ENCODE measurements at places on chromosomes 1 and 21.

GRCh38 chr1:173867141-173867752 is 542 bp downstream of the GAS5 start:
- peak; percentile 0 for ATAC-seq

DNA sequence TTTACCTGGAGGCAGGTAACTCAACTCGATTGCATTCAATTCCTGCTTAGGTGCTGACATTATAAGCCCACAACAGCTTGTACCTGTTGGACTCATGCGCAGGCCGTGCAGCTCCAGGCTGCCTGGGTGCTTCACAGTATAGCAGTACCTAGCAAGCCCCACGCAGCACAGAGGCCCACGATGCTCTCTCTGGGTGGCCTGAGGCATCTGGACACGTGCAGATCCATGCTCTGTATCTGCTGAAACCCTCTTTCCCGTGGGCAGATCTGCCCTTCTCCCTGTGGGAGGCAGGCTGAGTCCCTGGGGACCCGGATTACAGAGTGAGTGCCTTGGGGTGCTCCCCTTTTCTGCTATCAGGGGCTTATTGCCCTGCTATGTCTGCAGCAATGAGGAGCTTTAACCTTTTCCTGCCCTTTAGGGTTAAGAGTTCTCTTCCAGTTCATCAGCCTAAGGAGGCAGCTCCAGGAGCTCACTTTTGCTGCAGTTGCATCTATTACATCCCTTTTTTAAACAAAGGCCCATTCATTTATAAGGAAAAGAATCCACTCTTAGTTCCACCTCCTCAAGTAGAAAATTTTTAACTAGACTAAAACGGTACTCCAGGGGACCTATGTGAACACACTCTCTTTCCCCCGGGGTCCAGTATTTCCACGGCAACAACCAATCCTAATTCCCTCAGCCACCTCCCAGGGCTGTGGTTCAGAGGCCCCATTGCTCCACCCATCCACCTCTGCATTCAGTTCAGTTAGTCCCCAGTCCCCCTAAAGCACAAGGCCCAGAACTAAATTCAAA is 19.3 kb downstream of the ITPKB start:
- no peak for ATAC-seq

- no peak for ATAC-seq
These were observed 160.7 kb upstream of the KLHDC7A start for GRCh38 chr1:18320051-18320450.

DNA sequence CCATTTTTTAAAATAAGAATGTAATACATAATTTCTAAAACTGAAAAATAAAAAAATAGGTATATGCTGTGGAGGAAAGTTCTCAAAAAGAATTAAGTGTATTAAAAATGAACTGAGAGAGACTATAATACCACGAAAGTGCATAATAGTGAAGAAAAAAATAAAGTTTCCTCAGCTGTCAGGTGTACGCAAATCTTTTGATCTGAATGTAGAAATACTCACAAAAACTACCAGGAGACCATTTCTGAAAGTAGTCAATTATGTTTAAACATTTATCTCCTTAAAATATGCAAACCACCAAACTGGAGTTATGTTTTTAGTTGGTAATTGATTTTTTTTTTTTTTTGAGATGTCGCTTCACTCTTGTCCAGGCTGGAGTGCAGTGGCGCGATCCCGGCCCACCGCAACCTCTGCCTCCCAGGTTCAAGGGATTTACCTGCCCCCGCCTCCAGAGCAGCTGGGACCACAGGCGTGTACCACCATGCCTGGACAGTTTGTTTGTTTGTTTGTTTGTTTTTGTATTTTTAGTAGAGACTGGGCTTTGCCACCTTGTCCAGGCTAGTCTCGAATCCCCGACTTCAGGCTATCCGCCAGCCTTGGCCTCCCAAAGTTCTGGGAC is 1169.2 kb upstream of the B3GALT2 start:
- no peak for ATAC-seq

GRCh38 chr1:183942933-183943693 is 94.4 kb downstream of the COLGALT2 start:
- peak; percentile 51 for ATAC-seq

- ATAC-seq, result no peak
These were observed 244.7 kb upstream of the POU3F1 start for GRCh38 chr1:38291336-38291735.

DNA sequence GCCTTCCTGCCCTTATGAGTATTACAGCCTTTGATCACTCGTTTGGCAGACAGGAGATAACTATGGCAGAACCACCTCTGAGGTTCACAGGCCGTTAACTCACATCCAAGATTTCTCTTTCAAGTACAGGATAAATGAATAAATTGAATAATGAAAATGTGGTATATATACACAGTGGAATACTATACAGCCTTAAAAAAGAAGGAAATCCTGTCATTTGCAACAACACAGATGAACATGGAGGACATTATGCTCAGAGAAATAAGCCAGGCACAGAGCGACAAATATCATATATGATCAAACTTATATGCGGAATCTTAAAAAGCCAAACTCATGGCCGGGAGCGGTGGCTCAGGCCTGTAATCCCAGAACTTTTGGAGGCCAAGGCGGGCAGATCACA is 32.6 kb downstream of the TGFBR3 start:
- no peak for ATAC-seq

DNA sequence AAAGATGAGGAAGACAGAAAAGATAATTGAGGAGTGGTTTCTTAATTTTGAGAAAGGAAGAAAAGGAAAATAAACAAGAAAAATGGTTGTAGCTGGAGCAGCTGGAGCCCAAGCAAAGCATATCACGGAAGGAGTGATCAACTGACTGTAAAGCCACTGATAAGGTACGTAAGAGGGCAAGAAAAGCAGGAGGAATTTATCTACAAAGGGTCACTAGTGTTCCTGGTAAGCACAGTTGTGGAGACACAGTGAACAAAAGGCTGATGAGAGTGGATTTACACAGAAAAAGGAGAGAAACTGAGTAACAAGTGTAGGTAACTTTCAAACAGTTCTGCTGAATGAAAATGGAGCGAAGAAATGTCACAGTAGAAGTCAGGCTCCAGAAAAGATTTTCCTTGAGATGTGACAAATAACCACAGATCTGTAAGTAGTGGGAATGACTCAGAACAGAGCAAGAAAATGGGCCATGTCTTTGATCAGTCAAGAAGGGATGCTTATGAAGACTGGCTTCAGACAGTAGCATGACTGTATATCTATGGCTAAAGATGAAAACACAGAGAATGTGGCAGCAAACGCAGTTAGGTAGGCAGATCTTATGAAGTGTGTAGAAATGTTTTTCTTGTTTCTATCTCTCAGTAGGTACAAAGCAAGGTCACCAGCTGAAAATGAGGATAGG is 45.6 kb upstream of the RBM34 start:
- ATAC-seq, result peak; percentile 98

- peak; percentile 69 for ATAC-seq
These were observed 284.5 kb downstream of the NPHP4 start for GRCh38 chr1:5707566-5708345.

- no peak for ATAC-seq
These were observed at the start of gene SLC16A4 for GRCh38 chr1:110390692-110391245. SLC16A4 (minus strand) TSS chr1:110391026; CDS start chr1:110389323, 1,703 bp downstream.

GRCh38 chr1:19617376-19617775 is 26.7 kb upstream of the NBL1 start:
- ATAC-seq, result no peak

DNA sequence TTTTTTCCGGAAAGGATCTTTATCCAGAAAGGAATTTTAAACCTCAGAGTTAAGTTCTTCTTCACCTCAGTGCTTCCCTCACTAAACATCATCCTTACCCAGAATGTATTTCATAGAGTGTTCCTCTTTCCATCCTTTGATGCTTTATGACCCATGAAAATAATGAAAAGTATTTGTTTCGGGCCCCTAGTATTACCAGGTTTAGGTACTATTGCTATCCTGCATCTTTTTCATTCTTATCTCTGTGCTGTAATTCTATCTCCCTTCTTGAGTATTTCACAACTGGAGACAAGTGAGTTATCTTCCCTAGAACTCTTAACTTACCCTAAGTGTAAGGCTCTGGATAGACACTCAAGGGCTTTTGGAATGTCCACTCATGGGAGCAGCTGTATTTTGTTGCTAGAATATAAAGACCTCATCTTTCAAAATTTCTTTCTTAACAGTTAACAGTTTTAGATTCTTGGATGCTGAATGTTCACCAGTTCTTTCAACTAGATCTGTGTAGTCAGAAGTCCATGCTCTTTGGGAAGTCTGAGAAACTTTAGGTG is 26.2 kb downstream of the UCK2 start:
- ATAC-seq, result no peak

DNA sequence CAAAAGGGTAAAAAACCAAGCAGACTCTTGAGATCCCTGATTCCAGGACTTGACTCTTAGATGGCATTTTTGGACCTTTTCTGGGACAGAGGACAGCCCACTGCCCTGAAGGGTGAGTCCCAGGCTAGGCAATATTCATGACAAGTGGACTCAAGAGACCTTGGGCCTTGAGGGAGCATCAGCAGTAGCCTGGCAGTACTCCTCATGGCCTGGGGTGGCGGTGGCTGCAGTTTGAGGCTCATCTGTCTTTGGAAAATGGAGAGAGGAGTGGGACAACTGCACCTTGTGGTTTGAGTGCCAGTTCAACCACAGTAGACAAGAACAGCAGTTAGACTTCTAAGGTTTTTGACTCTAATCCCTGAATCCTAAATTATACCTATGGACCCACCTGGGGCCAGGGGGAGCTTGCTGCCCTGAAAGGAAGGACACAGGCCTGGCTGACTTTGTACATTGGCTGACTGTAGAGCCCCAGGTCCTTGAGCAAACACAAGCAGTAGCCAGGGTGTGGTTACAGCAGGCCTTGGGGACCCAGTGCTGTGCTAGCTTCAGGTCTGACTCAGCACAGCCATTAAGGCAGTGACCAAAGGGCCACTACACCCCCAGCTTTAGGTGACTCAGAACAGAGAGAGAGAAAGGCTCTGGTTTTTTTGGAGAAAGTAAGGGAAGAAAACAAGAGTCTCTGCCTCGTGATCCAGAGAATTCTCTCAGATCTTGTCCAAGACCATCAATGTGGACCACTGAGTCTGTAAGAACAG is 1023.2 kb downstream of the KCNT2 start:
- no peak for ATAC-seq

- no peak for ATAC-seq
These were observed 361.4 kb upstream of the PTBP2 start for GRCh38 chr1:96360036-96360795.

- ATAC-seq, result no peak
These were observed 252.1 kb downstream of the KAZN start for GRCh38 chr1:14850563-14850962.
